ENCODE measurements at places on chromosomes 6 and 20. TPM values are rescaled to one million over a fixed set of nuclear protein-coding genes. Genes with fewer than 3 reads are reported as not detected.

PRDM13 gene
- not detected for total RNA-seq

FAM83B gene
- total RNA-seq, result under 0.01 TPM

PBX2 gene
- total RNA-seq, result 20.8 TPM

LAMA2 gene
- total RNA-seq, result 30.3 TPM

SRMS gene
- total RNA-seq, result not detected

GABRR1 gene
- total RNA-seq, result not detected

SLX4IP gene
- total RNA-seq, result 6.4 TPM

WFDC5 gene
- not detected for total RNA-seq

TMEM200A gene
- total RNA-seq, result 54.5 TPM

SLC13A3 gene
- total RNA-seq, result 1.6 TPM

RIPOR2 gene
- total RNA-seq, result 4.6 TPM

ARMC2 gene
- total RNA-seq, result 2.8 TPM

HEY2 gene
- 0.86 TPM for total RNA-seq

HDGFL1 gene
- total RNA-seq, result not detected

PSORS1C1 gene
- 3.1 TPM for total RNA-seq

MUC22 gene
- not detected for total RNA-seq

Measured in articular chondrocyte of knee joint (primary cell).